ENCODE measurements at places on chromosomes 12 and 14. TPM values are rescaled to one million over a fixed set of nuclear protein-coding genes. Genes with fewer than 3 reads are reported as not detected.

The ACOT4 gene
- 0.52 TPM for total RNA-seq

The UBC gene
- total RNA-seq, result 1,145 TPM

GRCh38 chr14:21298358-21298757, 18.5 kb downstream of the RPGRIP1 start:
- H3K36me3 ChIP-seq, result no peaks in the 10 kb centered on the region
- no peak overlapping the region for H3K27ac ChIP-seq
- H3K27me3 ChIP-seq, result no peaks in the 10 kb centered on the region
- no peak for DNase-seq
- peaks cover 5% of the 10 kb centered on the region for H3K4me1 ChIP-seq

DNA sequence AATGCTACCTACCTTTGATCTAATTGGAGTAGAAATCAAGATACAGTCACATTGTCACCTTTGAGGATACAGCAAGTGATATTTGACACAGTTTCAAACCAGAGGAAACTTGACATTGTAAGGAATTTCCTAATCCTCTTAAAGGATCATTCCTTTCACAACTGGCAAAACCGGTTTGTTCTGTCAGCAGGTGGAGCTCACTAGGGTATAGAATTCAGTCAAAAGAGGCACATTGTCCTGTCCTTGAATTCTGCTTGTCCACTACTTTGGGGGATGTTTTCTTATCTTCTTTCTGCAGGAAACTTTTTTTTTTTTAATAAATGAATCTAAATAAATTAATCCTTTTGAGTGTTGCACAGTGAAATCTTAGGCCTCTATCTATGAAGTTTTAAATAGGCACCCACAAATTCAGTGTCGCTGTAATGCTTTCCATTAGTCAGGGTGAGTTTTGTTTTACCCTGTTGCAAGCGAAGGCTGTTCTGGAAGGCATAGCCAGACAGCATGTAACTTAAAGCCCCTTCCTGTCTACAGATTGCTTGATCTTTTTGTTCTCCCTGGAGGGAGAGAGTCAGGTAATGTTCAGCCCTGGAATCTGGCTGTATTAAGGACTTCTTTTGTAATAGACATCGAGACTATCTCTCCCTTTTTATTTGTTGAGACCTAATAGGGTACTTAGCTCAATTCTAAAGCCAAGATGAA, 285.0 kb upstream of the RGS6 start:
- H3K4me3 ChIP-seq, result no peak overlapping the region
- no peaks in the 10 kb centered on the region for H3K27me3 ChIP-seq
- no peak overlapping the region for H3K27ac ChIP-seq
- no peaks in the 10 kb centered on the region for H3K36me3 ChIP-seq
- DNase-seq, result no peak
- peaks cover 10% of the 10 kb centered on the region for H3K4me1 ChIP-seq

DNA sequence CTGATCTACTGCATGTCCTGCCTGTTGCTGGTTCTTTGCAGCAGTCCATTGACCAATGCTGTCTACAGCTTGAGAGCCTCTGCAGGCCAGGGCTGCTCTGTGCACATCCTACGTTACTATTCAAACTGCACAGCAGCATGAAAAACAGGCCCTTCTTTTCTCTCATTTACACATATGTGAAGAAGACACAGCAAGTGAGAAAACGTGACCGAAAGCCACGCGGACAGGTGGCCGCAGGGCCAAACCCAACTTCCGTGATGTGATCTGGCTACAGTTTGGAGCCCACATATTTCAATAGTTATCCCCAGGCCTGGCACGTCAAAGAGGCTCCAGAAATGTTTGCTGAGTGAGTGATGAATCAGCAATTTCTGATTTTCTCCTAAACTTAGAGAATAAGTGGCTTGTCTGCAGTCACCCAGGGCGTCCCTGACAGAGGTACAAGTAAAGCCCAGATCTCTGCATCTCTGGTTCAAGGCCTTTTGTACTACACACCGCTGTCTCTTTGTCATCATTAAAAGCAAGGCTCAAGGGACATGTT, 17.9 kb upstream of the TCL1B start:
- no peaks in the 10 kb centered on the region for H3K4me1 ChIP-seq
- no peak overlapping the region for H3K27ac ChIP-seq
- DNase-seq, result no peak
- no peak overlapping the region for H3K4me3 ChIP-seq
- H3K27me3 ChIP-seq, result no peaks in the 10 kb centered on the region

- H3K36me3 ChIP-seq, result no peaks in the 10 kb centered on the region
- DNase-seq, result no peak
- H3K27ac ChIP-seq, result no peak overlapping the region
- no peak overlapping the region for H3K4me3 ChIP-seq
- no peaks in the 10 kb centered on the region for H3K27me3 ChIP-seq
Measured at GRCh38 chr14:100573002-100573756, 14.0 kb downstream of the BEGAIN start.

Data from right atrium auricular region (tissue), 2 donors.